GM23248 (cell line): ENCODE measurements at places on chromosomes 6 and 20. TPM values are rescaled to one million over a fixed set of nuclear protein-coding genes. Genes with fewer than 3 reads are reported as not detected.

SYCP2L gene
- total RNA-seq = not detected in 2 replicates

DNA sequence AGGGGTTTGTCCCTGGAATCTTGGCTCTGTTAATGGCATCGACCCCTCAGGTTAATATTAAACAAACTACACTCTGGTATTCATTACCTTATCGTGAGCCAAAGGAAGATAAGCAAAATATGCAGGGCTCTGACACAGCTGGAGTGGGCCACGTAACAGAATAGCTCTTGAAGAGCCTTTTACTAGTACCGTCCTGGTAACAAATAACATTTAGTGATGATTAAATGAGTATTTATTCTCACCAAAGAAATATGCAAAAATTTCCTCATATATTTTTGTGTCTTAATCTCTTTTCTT lies 20.1 kb upstream of the UTRN start:
- peak; percentile 5 for DNase-seq

C6orf58 gene
- not detected in 2 replicates for total RNA-seq

GRCh38 chr20:12699374-12700228 lies 309.2 kb upstream of the SPTLC3 start:
- DNase-seq = no peak

C6orf163 gene
- 0.51 and 1.5 TPM in 2 replicates for total RNA-seq

DNA sequence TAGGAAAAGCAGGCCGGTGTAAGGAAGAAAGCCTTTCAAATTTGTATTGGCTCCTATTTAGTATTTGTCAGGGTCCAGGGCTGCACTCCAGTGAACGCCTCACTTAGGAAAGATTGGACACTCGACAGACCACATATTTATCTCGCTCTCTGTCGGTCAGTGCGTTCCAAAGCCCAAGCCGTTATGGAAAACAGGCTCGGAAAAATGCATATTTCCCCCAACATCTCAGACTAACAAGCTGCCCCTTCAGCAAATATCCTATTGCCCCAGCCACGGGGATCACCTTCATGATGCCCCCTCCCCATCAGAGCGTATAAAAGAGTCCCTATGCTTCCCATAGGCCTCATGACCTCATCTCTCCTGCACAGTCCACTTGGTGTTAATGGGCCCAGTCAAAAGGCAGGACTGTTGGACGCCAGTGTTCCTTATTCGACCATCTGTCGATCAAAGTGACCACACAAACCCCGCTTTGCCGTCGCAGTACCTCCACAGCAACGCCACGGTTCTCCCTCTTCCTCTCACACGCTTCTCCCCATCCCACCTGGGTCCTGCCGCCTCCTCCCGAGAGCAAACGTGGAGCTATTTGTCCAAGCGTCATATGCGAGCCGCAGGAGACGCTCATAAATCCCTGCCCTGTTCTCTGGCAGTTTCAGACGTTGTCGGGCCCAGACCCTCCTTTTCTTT lies 63.3 kb downstream of the NPEPL1 start:
- DNase-seq = no peak

SOBP gene
- 0.97 and 1.9 TPM in 2 replicates for total RNA-seq

DNA sequence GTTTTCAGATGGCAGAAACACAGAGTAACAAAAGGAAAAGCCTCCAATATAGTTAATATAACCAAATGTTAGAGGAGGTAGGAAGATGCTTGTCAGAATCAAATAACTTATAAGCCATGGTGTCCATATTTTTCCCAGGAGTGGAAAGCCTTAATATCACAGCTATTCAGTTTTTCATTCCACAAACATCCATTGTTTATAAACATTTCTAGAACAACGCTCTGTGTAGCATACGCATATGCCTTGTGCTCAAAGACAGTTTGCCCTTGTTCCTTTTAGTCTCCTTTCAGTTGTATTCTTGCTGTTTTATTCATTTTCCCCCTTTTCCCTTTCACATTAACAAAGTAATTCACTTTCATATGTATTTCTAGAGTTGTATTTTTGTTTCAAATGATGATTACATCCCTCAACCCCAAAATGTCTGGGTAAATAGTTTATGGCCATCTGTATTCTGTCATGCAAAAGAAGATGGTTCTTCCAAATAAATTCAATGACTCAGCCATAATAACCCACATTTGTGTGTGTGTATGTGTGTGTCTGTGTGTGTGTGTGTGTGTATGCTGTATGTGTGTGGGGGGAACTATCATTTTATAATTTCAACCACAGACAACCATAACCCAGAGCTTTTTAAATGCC lies 455.7 kb upstream of the SOX4 start:
- DNase-seq = peak; percentile 15

CGA gene
- 6.1 and 6.3 TPM in 2 replicates for total RNA-seq

ZSCAN23 gene
- 0.32 and 0.51 TPM in 2 replicates for total RNA-seq

BACH2 gene
- total RNA-seq = under 0.01 TPM in 2 replicates

GRCh38 chr6:161536224-161536630 lies 262.4 kb upstream of the AGPAT4 start:
- no peak for DNase-seq

PSORS1C1 gene
- total RNA-seq = 0.22 and 0.25 TPM in 2 replicates

GRCh38 chr20:35467339-35468224 lies 12.2 kb downstream of the CEP250 start:
- no peak for DNase-seq

- DNase-seq = no peak
Measured at GRCh38 chr20:18191306-18191705, 53.6 kb downstream of the KAT14 start.

DNA sequence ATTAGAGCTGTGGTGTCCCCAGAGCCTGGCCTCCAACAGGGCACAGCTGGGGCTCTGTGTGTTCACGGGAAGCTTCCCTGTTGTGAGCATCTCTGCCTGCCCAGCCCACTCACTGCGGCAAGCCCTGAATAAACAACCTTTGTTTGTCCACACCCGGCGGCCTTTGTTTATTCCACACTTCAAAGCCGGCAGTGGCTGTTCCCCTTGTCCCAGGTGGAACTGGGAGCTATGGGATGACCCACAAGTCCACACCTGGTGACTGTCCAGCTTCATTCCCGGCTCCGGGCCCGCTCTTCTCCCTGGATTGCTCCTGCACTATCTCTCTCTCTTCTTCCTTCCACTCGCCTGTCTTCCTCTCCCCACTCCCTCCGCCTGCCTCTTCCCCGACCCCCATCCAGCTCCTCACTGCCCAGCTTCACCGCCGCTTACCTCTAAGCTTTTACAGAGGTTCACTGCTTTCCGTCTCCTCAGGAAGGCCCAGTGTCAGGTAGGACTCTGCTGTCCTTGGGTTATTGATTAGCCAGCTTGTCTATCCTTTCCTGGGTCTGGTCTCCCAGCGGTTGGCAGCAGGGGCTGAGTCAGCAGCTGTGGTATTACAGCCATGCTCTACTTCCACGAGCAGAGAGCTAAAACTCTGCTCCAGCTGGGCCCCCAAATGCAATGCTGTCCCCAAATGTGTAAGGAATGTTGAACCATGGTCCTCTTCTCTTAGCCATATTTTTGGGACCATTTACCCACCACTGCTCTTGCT lies 17.8 kb downstream of the DACT2 start:
- no peak for DNase-seq

GRCh38 chr6:128710315-128710714 lies 172.6 kb upstream of the LAMA2 start:
- peak; percentile 77 for DNase-seq

GRCh38 chr6:151478670-151479069 lies 15.1 kb upstream of the CCDC170 start:
- DNase-seq = peak; percentile 8

TFAP2D gene
- total RNA-seq = not detected in 2 replicates

PTCHD4 gene
- 0.51 and 0.76 TPM in 2 replicates for total RNA-seq
